ENCODE measurements at places on chromosomes 5 and 9.

DNA sequence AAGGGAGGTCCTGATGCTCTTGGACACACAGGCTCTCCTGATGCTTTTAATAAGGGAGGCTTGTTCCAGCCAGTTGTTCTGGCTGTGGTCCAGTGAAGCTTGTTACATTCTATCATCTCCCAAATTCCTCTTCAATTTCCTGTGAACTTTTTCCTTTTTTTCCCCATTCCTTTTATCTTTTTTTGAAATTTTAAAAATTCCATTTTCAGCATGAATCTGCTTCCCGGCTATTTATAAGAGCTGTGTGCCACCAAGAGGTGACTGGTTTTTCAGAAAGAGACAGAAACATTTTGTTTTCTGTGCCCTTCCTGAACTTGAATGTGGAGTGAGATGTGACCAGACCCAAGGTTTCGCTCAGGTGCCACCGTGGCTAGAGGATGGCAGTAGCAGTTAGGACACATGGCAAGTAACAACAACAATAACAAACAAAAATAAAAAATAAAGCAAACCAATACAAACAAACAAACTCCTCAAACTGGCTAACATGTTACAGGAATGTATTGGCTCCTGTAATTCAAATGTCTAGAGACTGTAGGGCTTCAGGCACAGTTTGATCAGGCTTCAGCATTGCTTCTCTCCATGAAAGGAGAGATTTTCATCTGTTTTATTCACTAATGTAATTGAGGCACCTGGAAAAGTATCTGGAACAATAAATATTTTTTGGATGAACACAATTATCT is 121.1 kb downstream of the BOD1 start:
- DNase-seq: no peak

DNA sequence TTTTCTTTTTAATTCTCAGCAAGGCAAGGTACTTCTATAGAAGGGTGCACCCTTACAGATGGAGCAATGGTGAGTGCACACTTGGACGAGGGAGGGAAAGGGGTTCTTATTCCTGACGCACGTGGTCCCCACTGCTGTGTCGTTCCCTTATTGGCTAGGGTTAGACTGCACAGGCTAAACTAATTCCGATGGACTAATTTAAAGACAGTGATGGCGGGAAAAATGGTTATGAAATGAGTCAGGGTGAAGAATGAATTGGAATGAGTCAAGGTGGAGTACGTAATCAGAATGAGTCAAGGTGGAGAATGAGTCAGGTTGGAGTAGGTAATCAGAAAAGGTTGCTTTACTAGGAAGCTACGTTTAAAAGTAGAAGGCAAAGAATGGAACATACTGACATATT is 2.1 kb upstream of the HMGCS1 start:
- peak; percentile 56 for DNase-seq

- DNase-seq: no peak
Observed at GRCh38 chr5:125372694-125373631, 626.5 kb upstream of the ZNF608 start.

- DNase-seq: no peak
Observed at GRCh38 chr5:113354055-113354454, 80.7 kb downstream of the TSSK1B start.

GRCh38 chr5:53053364-53053763 is 56.2 kb downstream of the MOCS2 start:
- DNase-seq: no peak

GRCh38 chr5:135189024-135189423 is 155.0 kb upstream of the PITX1 start:
- DNase-seq: no peak

- DNase-seq: no peak
Observed at GRCh38 chr9:112838342-112838741, 52.3 kb downstream of the SLC46A2 start.

GRCh38 chr5:179908528-179908927 is 831 bp upstream of the TBC1D9B start:
- DNase-seq: peak; percentile 20

DNA sequence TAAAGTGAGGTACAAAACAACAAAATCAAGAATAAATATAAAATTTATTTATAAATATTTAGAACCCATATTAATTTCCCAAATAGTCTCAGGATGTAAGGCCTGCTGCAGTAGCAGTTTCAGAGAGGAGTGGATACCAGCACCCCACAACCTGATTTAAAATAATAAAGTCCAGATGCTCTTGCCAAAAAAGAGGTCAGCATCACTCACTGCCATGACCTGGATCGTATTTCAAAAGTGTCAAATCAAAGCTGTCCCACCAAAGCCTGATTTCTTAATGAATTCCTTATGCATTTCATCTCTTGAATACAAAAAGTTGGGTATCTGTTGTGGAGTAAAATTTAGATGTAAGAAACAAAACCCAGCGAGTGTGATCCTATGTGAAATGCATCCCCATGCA is 58.0 kb upstream of the ROR2 start:
- no peak for DNase-seq

GRCh38 chr5:159972538-159973362 is 36.2 kb upstream of the TTC1 start:
- DNase-seq: no peak

GRCh38 chr5:107820429-107820828 is 149.7 kb upstream of the EFNA5 start:
- peak; percentile 11 for DNase-seq

GRCh38 chr5:135315386-135315785 is 83.6 kb downstream of the MACROH2A1 start:
- no peak for DNase-seq

GRCh38 chr9:7313389-7313788 is 486.2 kb downstream of the DMAC1 start:
- no peak for DNase-seq

DNA sequence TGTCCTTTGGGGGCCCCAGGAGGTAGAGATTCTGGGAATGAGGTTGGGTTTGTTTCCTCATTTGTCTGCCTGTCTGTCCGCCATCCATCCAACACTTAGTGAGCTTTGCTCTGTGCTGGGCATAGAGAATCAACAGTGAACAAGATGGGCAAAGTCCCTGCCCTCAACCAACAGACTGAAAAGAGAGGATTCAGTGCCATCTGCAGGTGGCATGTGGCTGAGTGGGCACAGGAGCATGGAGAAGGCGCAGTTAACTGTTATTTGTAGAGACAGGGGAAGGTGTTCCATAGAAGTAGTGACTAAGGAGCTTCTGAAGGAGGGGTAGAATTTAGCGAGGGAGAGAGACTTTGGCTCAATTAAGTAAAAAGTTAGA is 23.1 kb downstream of the POLR1E start:
- no peak for DNase-seq

GRCh38 chr5:145636371-145636770 is 198.8 kb downstream of the PRELID2 start:
- DNase-seq: no peak

Measured in activated CD4-positive, alpha-beta T cell treated with anti-CD3 and anti-CD28 coated beads for 48 hours (primary cell).